NCI-H1048 (cell line): ENCODE measurements at places on chromosomes 12 and 14.

GRCh38 chr14:31090883-31091764 is 64.9 kb upstream of the STRN3 start:
- DNase-seq = no peak

DNA sequence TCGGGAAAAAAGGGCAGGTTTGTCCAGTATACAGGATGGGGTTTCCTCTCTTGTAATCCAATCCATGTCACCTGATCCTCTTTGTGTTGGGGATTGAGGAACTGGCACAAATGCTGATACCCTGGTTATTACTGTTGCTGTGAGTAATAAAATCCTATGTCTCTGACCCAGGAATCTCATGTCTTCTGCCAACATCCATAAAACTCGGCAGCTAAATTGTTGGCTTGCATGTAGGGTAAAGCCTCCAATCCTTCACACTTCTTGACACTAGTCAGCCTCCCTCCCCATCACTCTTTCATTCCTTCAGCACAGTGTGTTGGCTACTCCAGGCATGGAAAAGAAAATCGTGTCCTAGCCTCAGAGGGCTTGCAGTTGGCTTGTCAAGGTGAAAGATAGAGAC is 9.2 kb upstream of the NOS1 start:
- DNase-seq = no peak

DNA sequence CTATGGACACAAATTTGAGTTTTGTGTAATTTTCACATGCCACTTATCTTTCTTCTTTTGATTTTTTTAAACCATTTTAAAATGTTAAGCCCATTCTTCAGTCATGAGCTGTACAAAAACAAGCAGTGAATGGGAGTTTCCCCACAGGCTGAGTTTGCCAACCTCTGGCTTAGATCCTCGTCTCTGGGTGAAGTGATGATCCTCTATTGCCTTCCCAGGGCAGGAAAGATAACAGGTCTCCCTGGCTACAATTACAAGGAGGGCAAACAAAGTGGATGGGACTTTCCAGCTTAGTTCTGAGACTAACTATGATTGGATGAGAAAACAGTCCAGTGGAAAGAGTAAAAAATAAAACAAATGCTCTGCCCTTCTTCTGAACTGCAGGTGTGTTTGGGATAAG is 203.7 kb downstream of the SPTSSA start:
- no peak for DNase-seq

DNA sequence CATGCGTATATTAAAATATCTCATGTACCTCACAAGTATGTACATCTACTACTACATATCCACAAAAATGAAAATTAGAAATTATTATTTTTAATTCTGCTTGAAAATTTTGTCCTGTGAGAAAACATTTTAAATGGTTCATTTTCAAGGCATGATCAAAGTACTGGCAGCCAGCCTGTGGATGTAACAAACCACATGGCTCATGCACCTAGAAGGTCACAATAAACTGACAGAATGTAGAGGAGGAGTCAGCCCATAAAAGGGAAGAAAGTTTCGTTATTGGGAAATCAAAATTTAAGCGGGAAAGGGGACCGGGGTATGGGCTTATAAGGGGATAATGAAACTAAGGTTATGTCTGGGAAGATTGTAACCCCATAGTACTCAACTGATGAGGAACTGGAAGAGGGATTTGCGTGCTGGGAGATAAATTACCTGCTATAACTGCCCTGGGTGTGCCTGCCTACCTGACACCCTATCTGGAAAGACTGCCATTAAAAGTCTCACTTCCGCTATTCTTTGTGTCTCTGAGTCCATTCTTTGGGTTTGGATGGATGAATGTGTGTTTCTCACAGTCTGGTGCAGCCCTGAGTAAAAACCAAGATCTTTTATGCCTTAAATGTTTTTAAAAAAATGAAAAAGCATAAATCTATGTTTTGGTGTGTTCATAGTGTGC is 62.2 kb upstream of the PCED1B start:
- no peak for DNase-seq

GRCh38 chr12:95700316-95700785 is 90.2 kb downstream of the NTN4 start:
- DNase-seq = no peak

- no peak for DNase-seq
These were observed 882.3 kb downstream of the LRFN5 start for GRCh38 chr14:42488965-42489364.

GRCh38 chr12:111276146-111276545 is 92.7 kb downstream of the PHETA1 start:
- DNase-seq = no peak

- DNase-seq = no peak
These were observed 747.3 kb downstream of the NRXN3 start for GRCh38 chr14:78917462-78917861.

GRCh38 chr14:92400579-92401444 is 77.8 kb downstream of the SLC24A4 start:
- no peak for DNase-seq

GRCh38 chr12:99722690-99723486 is 75.3 kb downstream of the GARIN6 start:
- DNase-seq = no peak

DNA sequence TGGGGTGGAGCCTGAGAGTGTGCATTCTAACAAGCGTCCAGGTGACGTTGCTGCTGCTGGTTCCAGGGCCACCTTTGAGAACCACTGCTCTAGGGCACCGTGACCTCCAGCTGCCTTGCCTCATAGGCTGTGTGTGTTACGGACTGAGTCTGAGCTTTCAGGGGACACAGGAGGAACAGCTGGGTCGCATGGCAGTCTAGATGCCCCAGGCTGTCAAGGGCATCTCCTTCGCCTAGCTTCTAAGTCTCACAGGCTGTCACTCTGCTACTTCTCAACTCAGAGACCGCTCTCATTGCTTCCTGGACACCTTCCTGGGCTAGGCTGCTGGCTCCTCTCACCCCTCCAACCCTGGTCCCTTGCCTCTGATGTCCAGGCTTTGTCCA is 965 bp downstream of the KRT73 start:
- DNase-seq = no peak

GRCh38 chr14:68079941-68080697 is 260.5 kb downstream of the RAD51B start:
- DNase-seq = no peak

GRCh38 chr12:304805-305204 is 42.2 kb upstream of the SLC6A13 start:
- DNase-seq = no peak
